ENCODE measurements at places on chromosomes 6 and 20. TPM values are rescaled to one million over a fixed set of nuclear protein-coding genes. Genes with fewer than 3 reads are reported as not detected.

Gene RIPOR2
- total RNA-seq: 0.53 TPM

- DNase-seq: peak; percentile 85
Measured at GRCh38 chr6:133551847-133552341, 310.7 kb downstream of the EYA4 start.

Gene ORC3
- total RNA-seq: 42.4 TPM

Gene GFRAL
- not detected for total RNA-seq

Gene SLC23A2
- 22.9 TPM for total RNA-seq

Gene ALDH8A1
- total RNA-seq: 0.69 TPM

DNA sequence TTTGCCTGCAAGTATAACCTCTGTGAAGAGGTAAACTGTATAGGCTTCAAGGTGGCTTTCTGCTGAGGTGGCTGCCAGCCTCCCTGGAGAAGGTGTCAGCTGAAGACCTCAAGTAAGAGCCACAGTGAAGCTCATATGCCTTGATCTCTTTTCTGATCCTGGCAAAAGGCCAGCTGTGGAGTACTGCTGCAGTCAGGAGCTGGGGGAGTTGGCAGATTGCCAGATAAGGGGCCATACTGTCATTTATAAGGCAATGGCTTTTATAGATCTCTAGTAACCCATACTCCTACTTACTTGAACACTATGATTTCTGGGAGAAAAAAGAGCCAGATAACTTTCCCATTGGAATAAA, 8.8 kb upstream of the CEP85L start:
- no peak for DNase-seq
